ENCODE measurements at places on chromosomes 7 and 10.

GRCh38 chr10:46287846-46288477 is 1.2 kb downstream of the ANTXRL start:
- DNase-seq: no peak

GRCh38 chr10:16950656-16951601 is 133.7 kb upstream of the RSU1 start:
- no peak for DNase-seq

DNA sequence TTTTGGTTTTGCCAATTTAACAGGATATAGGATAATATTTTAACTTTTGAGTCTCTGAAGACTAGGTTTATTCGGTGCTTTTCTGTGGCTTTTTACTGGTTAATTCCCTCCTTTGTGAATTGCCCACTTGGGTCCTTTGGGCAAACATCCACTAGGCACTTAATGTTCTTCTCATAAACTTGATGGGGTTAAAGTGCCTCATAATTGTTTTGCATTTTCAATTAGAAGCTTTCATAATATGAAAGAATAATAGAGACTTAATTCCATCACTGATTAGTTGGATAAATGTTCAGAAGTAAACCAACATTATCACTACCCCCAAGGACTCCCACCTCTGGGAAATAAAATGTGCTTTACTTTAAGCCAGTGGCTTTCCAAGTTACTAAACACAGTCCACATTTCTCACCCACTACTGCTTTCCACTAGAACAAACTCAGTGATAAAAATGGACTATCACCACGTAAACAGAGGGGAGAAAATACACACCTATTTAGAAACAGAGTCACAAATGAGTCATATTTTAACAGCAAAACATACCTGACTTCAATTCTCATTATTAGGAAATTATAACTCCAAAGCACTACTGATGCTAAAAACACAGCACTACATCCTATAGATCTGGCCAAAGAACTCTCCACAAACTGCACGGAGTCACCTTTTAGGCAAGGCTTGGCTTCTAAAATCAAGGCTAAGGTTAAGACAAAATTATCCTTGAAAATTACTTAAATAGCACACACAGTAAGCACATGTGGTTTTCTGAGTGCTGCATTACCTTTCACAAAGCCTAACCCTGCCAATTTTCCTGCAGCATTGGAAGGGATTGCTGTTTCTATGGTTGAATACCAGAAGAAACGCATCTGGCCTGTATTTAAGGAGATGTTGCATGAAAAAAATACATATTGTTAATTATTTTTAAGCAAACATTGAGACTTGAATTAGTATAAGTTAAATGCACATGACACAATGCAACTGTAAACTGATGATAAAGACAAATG is 41.2 kb downstream of the PARD3 start:
- DNase-seq: no peak

DNA sequence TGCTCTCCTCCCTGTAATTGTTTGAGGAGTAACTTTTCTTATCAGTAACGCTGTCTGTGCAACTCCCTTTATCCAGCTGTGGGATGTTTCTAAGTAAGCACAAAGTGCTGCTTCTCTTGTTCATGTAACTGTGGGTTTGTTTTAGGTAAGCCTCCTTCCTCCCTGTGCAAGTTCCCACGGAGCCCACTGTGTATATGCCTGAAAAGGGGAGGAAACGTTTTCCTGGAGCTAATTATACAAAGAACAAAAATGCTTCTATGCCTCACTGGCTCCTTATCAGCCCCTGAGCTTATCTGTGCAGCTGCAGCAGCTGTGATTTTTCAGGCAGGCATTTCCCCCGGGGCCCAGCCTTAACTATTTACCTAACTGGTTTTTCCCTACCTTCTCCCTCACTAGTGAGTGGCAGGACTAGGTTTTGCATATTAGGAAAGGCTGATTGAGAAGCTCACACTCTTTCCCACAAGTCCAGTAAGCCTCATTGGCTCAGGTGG is 593.4 kb upstream of the GHITM start:
- DNase-seq: no peak

- no peak for DNase-seq
Measured at GRCh38 chr7:30979027-30979426, 15.3 kb downstream of the GHRHR start.

DNA sequence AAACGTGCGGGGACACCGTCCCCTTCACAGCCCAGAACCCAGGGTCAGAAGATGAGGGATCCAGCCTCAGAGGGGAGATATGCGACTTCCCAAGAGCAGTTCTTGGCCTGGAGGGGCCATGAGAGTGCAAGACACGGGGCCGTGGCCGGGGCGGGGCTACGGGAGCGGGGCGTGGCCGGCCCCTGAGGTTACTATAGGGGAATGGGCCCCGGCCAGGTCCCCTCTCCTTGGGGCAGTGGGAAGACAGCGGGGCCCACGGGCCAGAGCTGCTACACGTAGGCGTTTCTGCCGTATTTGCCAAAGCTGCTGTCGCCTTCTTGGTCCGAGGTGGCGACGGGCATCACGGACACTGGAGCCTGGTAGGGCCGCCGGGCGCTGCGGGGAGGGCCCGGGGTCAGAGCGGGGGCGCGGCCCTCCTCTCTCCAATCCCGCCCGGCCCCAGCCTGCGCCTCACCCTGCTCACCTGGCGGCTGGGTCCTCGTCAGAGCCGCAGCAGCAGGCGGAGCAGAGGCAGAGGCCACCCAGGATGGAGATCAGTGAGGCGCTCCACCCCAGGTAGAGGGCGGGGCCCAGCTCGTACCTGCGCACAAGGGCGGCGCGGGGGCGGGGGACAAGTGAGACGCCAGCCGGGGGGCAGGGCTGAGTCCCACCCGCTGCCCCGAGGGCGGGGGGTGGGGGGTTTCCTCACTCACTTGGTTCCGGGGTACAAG is 5.3 kb downstream of the CLDN15 start:
- no peak for DNase-seq

GRCh38 chr7:134527979-134528371 is 608 bp downstream of the AKR1B10 start:
- no peak for DNase-seq

DNA sequence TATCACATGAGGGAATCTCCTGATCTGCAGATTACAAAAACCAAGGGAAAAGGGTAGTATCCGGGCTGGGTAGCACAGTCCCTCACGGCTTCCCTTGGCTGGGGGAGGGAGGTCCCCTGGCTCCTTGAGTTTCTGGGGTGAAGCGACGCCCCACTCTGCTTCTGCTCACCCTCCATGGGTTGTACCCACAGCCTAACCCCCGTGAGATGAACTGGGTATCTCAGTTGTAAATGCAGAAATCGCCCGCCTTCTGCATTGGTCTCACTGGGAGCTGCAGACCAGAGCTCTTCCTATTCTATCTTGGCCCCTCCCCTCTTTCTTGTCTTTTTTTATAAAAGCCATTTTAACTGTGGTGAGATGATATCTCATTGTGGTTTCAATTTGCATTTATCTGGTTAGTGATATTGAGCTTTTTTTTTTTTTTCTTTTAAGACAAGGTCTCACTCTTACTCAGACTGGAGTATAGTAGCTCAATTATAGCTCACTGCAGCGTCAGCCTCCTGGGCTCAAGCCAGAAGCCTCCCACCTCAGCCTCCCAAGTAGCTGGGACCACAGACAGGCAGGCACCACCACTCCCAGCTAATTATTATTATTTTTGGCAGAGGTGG is 87.8 kb downstream of the ABCC2 start:
- no peak for DNase-seq

- DNase-seq: no peak
Measured at GRCh38 chr7:51158211-51158610, 158.4 kb downstream of the COBL start.

DNA sequence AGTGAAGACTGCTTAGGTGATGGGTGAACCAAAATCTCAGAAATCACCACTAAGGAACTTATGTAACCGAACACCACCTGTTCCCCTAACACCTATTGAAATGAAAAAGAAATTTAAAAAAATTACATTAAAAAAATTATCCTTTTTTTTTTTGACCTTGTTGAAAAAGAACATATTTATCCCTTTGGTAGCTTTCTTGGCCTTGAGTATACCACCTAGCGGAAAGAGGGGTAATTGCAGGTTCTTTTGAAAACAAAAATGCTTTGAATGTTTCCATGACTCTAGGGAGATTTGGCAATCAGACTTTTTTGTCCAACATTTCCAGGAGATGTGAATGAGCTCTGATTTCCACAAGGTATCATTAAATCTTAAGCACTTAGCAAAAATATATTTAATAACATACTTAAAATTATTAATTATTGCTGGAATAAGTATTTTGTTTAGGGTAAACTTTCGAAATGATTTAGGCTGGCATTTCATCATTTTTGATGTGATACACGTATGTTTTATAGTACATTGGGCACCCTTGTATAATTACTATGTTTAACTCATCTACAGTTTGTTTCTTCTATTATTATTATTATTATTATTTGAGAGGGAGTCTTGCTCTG is 47.0 kb upstream of the ELMO1 start:
- no peak for DNase-seq

GRCh38 chr7:22855049-22855392 is 32.4 kb upstream of the TOMM7 start:
- DNase-seq: no peak

DNA sequence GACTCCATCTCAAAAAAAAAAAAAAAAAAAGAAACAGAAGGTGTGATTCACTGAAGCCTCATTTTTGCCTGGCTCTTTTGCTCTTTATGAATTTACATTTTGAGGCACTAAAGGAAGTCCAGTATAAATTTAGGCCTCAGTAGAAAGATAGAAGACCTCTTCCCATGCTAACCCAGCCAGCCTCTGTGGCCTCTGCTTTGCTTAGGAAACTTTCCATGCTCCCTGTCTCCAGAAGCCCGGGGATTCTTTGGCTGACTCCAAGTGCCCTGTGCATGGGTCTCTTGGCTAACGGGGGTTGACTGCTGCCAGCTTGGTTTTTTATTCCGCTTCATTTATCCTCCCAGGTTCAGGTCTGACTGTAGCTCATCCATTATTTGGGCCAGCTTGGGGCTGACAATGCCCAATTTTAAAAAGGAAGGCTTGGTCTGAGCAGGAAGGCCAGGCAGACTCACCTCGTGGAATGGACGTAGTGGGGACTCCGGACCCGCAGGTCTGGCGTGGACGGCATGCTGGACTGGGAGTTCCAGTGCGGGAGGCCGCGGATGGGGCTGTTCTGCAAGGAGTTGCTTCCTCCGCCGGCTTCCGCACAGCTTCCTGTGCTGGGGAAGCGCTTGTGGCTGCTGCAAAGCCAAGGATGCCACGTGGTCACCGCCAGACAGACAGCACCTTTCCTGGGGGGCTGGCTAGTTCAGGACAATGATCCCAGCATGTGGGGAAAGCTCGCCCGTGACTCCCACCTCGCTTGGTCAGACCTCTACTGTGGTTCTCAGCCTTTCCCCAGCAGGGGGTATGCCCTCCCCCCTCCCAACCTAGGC is 72.3 kb downstream of the PRPF18 start:
- DNase-seq: no peak

DNA sequence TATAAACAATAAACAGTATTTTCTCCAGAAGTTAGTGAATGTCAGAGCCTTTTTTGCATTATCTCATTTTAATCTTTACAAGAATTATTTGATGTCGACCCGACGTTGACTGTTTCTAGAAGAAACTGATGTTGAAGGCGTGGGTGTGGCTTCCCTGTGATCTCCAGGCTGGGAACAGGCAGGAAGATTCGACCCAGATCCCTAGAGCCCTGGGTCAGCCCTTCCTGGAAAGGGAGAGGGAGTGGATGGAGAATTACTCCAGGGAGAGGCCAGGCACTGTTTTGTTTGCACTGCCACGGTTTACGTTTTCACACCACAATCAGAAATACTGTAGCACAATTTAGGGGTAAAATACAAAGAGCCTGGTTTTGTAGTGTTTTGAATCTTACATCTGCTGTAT is 133.1 kb downstream of the ADARB2 start:
- DNase-seq: no peak

DNA sequence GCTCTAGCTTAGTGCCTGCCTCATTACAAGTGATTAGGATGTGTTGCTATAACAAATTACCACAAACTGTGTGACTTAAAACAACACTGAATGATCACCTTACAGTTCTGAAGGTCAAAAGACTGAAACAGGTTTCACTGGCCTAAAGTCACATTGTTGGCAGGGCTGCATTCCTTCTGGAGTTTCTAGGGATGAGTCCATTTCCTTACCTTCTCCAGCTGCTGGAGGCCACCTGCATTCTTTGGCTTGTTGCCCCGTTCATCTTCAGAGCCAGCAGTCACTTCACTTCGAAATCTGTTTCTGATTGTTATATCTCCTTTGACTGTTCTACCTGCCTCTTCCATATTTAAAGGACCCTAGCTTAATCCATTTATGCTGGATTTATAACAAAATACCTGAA is 69.4 kb upstream of the MTPN start:
- DNase-seq: no peak

DNA sequence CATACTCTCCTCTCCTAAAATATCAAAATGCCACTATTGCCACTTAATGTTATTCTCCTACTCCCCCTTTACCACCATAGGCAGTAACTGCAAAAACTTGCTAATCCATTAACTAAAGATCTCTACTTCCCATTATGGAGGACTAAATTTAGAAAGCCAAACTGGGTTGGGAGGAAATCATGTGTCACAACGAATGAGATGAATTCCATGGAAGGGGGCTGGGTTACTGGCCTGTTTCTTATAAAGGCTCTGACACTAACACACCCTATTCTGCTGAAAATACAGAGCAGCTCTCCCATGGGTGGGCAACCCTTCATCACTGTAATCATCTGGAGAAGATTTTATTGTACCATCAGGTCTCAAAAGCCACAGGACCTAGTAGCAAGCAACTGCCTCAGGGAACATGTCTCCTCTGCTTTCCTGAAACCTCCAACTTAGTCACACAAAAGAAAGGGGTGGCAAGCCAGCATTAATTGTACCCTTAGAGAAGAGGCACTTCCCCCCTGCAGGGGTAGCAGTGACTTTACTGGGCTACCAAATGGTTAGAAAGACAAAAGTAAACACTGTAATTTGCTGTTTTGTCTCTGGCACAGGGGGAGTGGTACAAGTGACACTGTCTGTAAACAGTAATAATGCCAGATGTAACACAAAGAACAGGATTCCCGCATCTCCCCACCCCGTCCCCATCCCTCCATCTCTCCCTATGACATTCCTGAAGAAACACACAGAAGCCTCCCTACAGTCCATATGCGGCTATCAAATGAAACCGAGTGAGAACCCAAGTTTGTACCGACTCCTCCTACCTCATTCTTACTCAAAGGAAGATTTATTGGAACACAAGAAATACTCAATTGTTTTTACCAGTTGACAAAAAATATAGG is 81.6 kb downstream of the ARMH3 start:
- no peak for DNase-seq

DNA sequence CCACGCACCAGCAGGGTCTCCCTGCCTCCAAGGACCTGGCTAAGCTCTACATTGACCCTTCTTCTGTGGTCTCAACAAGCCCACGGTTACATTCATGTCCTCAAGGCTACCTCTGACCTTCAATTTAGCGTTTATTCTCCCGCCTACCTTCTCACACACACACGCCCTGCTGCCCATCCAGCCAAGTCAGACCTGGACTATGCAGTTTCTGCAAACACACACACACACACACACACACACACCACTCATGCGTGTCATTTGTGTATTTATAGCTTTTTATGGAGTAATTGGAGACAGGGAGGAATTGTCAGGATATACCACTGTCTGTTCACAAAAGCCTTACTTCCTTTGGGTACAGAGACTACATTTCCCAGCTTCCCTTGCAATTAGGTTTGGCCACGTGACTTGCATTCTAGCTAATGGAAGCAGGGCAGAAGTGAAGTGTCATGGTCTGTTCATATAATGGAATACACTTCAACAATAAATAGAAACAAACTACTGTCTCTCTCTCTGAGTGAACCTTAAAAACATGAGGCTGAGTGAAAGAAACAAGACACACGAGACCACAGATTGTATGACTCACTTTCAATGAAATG is 53.8 kb upstream of the CPXM2 start:
- no peak for DNase-seq

- no peak for DNase-seq
Measured at GRCh38 chr7:84057576-84057975, 137.0 kb downstream of the SEMA3A start.

All from stimulated activated CD8-positive, alpha-beta memory T cell treated with anti-CD3 and anti-CD28 coated beads, Interleukin-4, amount 100 ng/mL, for 4 hours (primary cell).